ENCODE measurements at places on chromosomes 3 and 15.

- DNase-seq = no peak
Observed at GRCh38 chr3:156511987-156512677, 42.8 kb downstream of the SSR3 start.

DNA sequence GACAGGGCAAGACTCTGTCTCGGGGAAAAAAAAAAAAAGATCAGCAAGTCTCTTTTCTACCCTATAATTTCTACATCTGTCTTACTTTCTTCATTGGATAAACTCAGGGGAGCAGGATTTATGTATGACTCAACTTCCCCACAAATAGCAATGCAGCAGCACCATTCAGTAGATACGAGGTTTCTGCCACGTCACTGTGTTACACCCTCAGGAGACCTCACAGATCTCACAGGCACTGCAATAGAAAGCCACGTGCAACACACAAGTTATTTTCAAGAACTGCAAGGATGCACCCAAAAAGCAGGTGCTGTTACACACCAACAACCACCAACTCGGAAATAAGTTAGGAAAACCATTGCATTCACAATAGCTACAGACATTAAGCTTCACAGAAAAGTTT lies 30.2 kb downstream of the TSPAN3 start:
- DNase-seq = no peak

GRCh38 chr15:67133026-67133425 lies 67.6 kb downstream of the SMAD3 start:
- DNase-seq = no peak

DNA sequence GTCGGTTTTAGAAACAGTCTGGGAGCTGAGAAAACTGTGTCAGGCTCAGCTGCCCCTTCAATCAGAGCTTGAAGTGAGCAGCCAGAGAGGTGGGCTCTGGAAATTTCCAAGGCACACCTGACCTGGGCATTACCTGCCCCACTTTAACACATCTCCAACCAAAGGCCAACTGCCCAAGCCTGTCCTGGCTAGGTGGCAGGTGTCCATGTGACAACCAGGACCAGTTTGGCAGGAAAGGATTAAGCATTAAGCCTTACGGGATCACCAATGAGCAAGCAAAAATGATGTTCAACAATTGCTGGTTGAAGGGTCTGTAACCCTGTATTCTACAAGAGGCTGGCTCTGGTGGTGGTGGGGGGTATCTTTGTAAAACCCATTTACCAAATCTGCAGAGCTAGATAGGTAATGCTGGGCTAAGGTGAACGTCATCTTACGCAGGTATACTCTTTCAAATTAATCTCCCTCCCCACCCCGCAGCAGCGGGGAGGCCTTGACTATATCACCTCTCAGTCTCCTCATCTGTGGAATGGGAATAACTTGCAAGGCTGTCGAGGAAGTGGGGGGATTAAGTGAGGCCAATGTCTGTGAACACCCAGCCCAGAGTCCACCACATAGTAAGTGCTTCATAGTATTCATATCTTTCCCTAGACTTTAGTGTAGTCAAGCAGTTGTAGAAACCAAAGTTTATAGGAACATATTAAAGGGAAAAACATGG lies 183.2 kb downstream of the MEGF11 start:
- DNase-seq = no peak

DNA sequence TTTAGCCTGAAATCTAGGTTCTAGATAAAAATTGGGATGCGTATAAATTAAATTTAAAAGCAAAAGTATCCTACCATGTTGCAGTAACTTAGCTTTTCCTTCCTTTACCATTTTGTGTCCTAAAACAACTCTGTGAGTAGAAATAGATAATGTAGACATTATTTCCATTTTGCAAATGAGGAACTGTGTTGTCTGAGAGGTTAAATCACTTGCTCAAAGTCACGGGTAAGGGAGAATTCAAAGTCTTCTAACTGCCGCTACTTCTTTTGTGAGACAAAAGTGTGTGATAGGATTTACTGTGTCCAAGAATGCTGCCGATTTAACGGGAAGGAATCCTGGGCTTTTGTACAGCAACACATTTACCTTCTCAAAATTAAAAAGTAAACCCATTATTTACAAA lies 40.7 kb downstream of the MYO1E start:
- no peak for DNase-seq

DNA sequence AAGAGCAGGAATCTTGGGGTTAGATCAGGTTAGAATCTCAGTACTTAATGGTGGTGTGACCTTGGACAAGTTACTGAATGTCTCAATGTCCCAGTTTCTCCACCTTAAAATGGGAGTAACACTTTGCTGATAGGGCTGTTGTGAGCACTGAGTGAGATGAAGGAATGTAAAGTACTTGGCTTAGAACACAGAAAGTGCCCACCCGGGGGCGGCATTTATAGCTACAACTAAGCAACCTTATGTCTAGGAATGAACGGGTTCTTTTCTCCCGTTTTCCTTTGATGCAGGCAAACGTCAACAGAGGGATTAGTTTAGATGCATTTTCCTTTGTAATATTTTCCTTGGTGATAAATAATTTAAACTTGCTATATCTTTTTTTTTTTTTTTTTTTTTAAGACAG lies 176.6 kb downstream of the USP13 start:
- no peak for DNase-seq

GRCh38 chr15:34900748-34901147 lies 68.8 kb downstream of the AQR start:
- DNase-seq = no peak

Data from NCI-H1436 treated with DMSO at 0.1 percent for 48 hours (cell line).